Stimulated activated CD8-positive, alpha-beta memory T cell treated with anti-CD3 and anti-CD28 coated beads, Interleukin-2, amount 100 ng/mL, for 48 hours (primary cell): ENCODE measurements at places on chromosomes 5 and 9.

GRCh38 chr5:122454541-122454940, 142.5 kb downstream of the SNCAIP start:
- DNase-seq: no peak

DNA sequence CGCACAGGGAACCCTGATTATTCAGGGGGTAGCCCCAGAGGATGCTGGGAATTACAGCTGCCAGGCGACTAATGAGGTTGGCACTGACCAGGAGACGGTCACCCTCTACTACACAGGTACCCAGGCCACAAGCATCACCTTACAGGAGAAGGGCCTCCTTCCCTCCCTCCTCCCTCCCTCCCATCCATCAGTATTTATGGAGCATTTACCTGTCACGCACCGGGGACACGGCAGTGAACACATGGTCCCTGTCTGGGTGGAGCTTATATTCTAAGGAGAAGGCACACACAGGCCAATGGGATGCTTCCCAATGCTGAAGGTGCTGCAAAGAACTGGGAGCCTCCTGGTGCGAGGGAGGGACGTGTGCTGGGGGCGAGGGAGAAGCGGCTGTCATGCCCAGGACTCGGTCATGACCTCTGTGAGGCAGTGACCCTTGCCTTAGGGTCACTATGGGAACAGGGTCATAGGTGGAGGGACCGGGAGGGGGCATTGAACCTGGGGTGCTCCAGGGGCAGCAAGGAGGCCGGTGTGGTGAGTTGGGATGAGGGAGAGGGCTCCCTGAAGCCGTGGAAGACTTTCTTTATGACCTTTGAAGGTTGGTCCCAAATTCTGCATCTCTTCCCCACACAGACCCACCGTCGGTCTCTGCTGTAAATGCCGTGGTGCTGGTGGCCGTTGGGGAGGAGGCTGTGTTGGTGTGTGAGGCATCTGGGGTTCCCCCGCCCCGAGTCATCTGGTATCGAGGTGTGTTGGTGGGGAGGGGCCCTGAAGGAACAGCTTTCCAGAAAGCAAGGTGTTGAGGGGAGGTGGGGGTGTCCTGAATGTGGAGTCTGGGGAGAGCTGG, 41.5 kb downstream of the HMCN2 start:
- no peak for DNase-seq

- no peak for DNase-seq
Observed at GRCh38 chr5:139182528-139183296, 15.5 kb downstream of the SIL1 start.

GRCh38 chr9:114905170-114905940, 25.0 kb downstream of the TNFSF8 start:
- DNase-seq: no peak

GRCh38 chr5:138911441-138911840, 36.3 kb upstream of the LRRTM2 start:
- DNase-seq: no peak

GRCh38 chr5:35618781-35619180, 1.1 kb downstream of the SPEF2 start:
- no peak for DNase-seq

- no peak for DNase-seq
Observed at GRCh38 chr5:146539973-146540372, 24.0 kb upstream of the GPR151 start.

GRCh38 chr5:133749331-133749985, 137.1 kb upstream of the FSTL4 start:
- no peak for DNase-seq

DNA sequence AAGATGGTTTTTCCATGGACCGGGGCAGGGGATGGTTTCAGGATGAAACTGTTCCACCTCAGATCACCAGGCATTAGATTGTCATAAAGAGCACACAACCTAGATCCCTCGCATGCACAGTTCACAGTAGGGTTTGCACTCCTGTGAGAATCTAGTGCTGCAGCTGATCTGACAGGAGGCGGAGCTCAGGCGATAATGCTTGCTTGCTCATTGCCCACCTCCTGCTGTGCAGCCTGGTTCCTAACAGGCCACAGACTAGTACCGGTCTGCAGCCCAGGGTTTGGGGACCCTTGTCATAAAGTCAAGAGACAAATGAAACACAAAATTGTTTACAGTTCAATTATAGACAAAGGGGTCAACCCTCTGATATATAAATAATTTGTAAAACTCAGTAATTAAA, 101.7 kb downstream of the RANBP17 start:
- DNase-seq: no peak

- DNase-seq: peak; percentile 37
Observed at GRCh38 chr9:112334432-112334841, 1.0 kb upstream of the PTBP3 start.

- peak; percentile 8 for DNase-seq
Observed at GRCh38 chr9:120402741-120403542, 177.0 kb downstream of the CDK5RAP2 start.

GRCh38 chr5:159324102-159324755, 6.1 kb downstream of the IL12B start:
- DNase-seq: no peak

- DNase-seq: no peak
Observed at GRCh38 chr5:84480873-84481637, 96.4 kb upstream of the EDIL3 start.

DNA sequence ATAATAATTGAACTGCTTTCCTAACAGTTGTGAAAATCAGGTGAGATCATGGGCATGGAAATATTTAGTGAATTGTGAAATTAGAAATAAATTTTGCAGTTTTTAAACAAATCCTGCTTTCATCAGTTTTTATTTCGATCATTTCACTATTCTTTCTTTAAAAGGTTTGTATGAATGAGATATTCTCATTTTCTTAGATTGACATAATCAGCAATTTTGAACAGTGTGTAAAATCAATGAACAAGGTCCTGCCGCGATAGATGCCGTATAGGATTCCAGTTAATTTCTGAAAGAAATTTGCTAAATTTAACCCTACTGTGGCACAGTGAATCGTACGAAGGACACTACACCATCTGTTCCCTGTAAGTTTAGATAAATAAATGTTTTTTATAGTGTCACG, 7.5 kb downstream of the RAD23B start:
- DNase-seq: no peak

- DNase-seq: no peak
Observed at GRCh38 chr5:103327451-103327850, 68.9 kb downstream of the MACIR start.

DNA sequence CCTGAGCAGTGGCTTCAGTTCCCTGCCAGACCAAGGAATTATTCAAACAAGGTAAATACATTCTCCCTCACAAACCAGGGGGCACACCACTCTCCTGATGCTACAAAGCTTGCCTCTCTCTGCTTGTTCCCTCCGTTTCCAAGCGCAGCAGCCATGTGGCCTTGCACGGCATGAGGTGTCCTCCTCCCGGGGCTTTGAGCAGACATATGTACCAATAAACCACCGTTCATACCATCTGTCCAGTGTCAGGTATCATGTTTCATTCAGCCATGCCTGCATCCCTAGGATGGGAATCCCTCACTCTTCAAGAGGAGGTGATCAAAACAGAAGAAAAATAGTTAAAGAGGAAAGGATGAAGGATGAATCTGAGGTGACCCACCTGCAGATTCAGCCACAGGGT, 282.7 kb downstream of the ENC1 start:
- no peak for DNase-seq

DNA sequence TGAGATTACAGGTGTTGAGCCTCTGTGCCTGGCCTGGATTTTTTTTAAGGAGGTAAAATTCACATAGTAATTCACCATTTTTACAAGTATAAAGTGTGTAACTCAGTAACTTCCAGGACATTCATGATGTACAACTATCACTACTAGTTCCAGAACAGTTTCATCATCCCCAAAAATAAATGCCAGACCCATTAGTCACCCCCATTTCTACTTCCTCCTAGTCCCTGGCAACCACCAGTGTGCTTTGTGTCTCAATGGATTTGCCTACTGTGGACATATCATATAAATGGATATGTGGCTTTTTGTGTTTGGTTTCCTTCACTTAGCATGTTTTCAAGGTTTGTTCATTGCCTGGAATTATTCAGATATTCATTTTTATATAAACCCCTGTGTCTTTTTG, 72.5 kb upstream of the PANK3 start:
- no peak for DNase-seq

DNA sequence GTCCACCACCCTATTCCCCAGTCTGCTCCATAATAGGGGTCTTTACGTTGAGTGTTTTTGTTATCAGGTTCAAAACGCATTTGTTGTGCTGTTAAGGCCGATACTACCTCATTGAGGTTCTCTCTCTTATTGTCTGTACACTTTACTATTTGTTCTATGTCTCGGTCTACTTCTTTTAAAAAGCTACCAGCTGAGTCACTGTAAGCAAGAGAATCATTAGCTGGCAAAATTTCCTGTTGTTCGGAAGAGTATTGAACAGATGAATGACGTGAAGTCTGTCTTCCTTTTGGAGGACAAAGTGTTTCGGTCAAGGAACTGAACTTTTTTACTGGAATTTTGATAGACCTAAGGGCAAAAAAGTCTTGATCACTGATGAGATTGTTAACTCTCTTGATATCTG, 10.3 kb downstream of the LYSMD3 start:
- DNase-seq: no peak

GRCh38 chr5:17355586-17356346, 138.3 kb downstream of the BASP1 start:
- DNase-seq: no peak

- DNase-seq: no peak
Observed at GRCh38 chr5:38585816-38586215, 29.4 kb upstream of the LIFR start.

- DNase-seq: no peak
Observed at GRCh38 chr9:8436786-8437185, 637.2 kb upstream of the DMAC1 start.

GRCh38 chr9:126827227-126827626, 22.4 kb downstream of the ZBTB43 start:
- no peak for DNase-seq

- no peak for DNase-seq
Observed at GRCh38 chr9:16704116-16705110, 166.1 kb downstream of the BNC2 start.

- DNase-seq: peak; percentile 36
Observed at GRCh38 chr5:149434162-149435014, 55.3 kb upstream of the IL17B start.

DNA sequence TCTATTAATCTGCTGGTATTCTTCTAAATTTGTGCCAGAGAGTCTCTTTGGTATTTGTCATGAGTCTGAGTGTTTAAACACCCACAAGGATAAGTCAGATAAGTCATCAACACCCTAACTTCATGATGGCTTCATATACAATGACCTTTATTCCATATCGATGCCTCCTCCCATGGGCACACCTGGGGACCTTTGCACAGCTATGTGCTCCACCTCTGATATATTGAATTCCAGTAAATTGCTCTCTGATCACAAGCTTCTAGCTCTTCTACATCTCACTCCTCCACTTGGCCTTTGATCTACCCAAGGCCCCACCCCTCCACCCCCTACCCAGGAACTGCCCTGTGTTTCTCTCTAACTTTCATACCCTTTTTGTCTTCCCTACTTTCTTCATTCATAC, 102.7 kb upstream of the MIER3 start:
- no peak for DNase-seq

DNA sequence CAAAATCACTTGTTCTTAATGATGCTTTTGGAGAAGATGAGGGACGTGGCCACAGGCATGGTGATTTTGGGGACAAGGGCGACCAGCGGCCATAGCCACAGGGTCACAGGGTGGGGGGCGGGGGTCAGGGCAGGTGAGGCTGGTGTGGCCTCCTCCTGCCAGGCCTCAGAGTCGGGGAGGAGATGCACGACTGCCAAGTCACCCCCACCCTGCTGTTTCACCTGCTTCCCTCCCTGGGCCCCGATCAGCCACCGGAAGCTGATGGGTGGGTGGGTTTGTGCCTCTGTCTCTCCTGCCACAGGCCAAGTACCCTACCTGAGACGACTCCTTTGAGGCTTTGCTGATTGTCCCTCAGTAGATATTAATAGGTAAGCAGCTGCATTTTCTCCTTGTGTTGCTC, 199.3 kb downstream of the PAX5 start:
- no peak for DNase-seq

GRCh38 chr5:180284149-180284548, 7.7 kb downstream of the MAPK9 start:
- no peak for DNase-seq

GRCh38 chr9:35771075-35771433, 17.0 kb upstream of the MSMP start:
- DNase-seq: no peak

DNA sequence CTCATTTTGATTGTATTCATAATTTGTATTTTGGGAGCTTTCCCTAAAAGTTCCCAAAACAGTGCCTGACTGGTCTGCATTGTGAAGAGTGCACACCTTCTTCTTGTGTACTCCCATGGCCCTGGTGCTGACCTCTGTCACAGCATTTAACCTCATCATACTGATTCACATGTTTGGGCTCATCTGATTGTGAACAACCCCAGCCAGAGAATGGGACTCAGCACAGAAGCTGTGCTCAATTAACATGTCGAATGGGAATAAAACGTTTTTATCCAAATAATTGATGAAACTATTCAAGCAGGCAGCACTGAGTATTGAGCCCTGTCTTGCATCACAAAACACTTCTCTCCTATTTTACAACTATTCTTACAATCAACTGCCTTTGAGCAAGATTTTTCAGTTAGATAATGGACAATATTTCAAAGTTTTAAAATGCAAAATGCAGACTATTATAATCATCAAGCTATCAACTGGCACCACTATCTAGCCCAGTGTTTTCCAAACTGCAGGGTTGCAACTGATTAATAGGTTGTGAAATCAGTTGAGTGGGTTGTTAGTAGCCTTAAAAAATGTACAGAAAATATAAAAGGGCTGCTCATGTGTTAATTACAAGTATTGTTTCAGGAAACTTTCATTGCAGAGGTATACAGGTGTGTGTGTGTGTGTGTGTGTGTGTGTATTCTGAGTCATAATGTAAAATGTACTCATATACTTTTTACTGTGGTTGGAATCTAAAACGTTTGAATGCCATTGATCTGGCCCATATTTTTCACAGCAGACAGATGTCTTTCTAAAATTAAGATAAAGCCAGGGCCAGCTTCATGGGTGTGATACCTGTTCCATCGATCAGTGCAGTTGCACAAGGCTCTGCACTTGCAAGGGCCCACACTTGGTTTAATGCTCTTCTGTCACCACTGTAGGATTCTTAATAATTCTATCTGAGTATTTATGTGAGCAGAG, 190.5 kb downstream of the PIK3R1 start:
- DNase-seq: no peak
